Mucosa of gallbladder (tissue), 1 donor: ENCODE measurements at places on chromosomes 2 and 18. TPM values are rescaled to one million over a fixed set of nuclear protein-coding genes. Genes with fewer than 3 reads are reported as not detected.

Gene KIAA2012
- total RNA-seq: not detected

Gene HOXD8
- 1.7 TPM for total RNA-seq

Gene TRABD2A
- total RNA-seq: 0.52 TPM

Gene FAM124B
- 1.2 TPM for total RNA-seq

Gene DLX1
- total RNA-seq: 0.46 TPM

Gene ACVR1C
- total RNA-seq: 0.58 TPM

Gene RUFY4
- total RNA-seq: 0.17 TPM

Gene MOGAT1
- total RNA-seq: 102 TPM

Gene INHBB
- 1.1 TPM for total RNA-seq

Gene TMEM169
- 7.3 TPM for total RNA-seq

Gene IL36RN
- not detected for total RNA-seq

Gene ALKAL2
- total RNA-seq: 69.5 TPM

- DNase-seq: no peak
Observed at GRCh38 chr2:204726831-204727230, 181.6 kb downstream of the PARD3B start.

DNA sequence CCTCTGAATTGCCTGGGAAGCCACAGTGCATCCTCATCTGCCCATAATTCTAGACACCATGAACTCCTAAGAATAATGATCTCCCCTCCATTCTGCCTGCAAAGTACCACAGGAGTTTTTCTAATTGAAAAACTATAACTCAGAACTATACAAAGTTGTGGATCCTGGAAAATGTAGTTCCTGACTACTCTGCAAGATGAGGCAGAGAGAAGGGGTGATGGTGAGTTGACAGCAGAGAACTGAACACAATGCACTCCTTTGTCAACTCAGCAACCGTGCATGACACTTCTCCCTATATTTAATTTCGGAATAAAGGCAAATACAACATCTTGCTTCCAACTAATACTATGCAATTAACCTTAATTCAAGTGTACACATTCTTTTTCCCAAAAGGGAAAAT lies 471.1 kb upstream of the FAM98A start:
- no peak for DNase-seq

GRCh38 chr2:238428866-238429265 lies 2.1 kb downstream of the ASB1 start:
- no peak for DNase-seq

- no peak for DNase-seq
Observed at GRCh38 chr2:74831693-74832530, 2.0 kb upstream of the HK2 start.

DNA sequence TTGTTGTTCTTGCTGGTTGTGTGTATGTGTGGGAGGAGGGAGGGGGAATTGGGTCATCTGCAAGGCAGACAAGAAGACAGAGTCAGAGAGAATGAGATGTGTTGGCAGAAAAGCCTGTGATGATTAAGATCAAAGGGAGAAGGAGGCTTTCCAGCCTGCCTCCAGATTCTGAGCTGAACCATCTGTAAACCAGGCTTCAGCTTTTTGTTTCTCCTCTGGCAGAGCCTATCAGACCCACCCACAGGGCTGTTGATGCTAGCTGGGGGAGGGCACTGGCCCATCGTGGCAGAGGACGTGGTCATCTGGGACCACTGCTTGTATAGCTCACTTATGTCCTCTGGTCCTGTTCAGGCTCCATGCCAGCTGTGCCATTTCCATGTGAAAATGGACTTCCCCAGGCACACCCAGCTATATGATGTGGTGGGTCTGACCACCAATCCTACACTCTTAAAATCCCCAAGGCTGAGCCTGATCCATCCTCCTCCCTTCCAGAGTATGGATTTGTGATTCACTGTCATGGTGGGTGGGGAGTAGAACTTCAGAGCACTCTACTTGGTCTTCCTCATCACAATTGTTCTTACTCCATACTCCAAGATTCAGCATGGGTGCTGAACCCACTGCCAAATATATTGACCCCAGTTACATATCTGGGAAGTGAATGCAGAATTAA lies 27.8 kb upstream of the COL6A3 start:
- DNase-seq: no peak

DNA sequence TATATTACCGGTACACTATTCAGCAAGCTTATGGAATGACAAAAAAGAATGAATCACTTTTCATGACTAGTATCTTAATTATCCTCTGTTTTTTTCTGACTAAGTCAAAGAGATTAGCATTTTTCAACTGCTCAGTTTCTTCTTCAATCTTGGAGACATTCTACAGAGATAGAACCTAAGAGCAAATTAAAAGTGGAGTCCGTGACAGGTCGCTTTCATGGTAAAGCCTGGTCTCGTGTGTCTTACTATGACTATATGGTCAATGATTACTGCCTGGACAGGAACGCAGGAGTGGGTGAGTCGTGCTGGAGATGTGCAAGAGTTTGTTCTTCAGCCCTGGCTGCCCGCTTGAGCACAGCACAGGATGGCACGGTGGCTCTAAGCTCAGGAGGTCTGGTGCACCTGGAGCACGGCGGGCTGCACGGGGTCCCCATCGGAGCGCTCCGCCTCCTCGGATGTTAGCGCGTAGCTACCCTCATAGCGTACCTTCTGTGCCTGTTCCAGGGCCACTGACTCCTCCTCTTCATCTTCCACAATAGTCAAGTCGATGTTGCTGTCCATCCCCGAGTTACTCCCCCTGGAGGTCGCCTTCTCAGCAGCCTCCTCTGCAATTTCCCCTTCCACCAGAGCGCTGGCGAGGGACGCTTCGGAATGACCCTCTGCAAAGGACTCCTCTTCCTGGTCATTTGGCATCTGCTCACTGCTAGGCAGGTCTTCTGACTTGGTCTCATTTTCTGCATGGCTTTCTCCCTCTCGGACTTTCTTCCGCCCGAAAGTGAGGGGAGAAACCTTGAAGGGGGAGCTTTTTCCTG lies 11.1 kb downstream of the CAVIN2 start:
- no peak for DNase-seq

DNA sequence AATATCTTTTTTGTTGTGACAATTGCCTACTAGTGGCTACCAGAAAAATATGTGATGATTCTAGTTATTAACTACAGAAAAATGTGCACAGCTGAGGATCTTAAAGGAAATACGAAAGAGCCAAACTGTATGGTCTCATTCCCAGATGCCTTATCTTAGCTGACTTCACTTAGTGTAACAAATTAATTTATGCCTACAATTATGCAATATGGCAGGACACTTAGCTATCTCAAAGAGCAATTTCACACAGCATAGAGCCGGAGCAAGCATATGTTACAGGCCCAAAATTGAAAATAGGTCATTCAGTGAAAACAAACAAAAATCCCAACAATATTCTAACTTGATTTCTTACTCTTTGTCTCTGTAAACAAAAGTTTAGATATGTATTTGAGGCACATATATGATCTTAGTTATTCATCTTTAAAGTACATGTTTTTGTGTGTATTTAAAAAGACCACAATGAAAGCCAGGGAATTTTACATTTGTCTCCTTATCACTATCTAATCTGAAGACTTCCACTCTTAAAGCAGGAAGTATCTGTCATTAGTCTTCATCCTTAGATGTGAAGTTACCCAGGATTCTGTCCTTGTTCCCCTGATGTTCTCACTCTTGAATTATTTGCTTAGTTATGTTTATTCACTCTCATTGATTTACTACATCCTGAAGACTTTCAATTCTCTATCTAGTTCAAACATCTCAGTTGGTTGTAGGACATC lies 1579.0 kb upstream of the NXPH2 start:
- no peak for DNase-seq

DNA sequence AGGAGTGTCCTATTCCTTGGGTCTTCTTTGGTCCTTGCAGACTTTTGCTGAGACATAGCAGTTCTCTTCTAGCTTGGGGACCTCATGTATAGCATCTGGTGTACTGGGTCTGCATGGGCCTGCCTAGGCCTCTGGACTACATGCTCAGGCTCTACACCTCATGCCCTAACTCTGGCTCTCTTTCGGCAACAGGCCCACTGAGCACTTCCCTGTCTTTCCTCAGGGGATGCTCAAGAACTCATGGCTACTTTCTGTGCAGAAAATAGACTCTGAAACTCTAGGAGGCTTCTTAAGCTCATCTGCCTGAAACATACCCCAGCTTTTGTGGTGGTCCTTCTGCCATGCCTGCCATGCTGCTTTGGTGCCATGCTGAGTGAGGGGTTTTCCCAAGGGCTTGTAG lies 21.5 kb upstream of the CPS1 start:
- DNase-seq: no peak

GRCh38 chr2:121197369-121198091 lies 87.5 kb downstream of the TFCP2L1 start:
- peak; percentile 87 for DNase-seq

GRCh38 chr2:16012626-16013358 lies 72.4 kb downstream of the MYCN start:
- peak; percentile 59 for DNase-seq

- DNase-seq: no peak
Observed at GRCh38 chr2:76985387-76986136, 536.6 kb downstream of the LRRTM4 start.

DNA sequence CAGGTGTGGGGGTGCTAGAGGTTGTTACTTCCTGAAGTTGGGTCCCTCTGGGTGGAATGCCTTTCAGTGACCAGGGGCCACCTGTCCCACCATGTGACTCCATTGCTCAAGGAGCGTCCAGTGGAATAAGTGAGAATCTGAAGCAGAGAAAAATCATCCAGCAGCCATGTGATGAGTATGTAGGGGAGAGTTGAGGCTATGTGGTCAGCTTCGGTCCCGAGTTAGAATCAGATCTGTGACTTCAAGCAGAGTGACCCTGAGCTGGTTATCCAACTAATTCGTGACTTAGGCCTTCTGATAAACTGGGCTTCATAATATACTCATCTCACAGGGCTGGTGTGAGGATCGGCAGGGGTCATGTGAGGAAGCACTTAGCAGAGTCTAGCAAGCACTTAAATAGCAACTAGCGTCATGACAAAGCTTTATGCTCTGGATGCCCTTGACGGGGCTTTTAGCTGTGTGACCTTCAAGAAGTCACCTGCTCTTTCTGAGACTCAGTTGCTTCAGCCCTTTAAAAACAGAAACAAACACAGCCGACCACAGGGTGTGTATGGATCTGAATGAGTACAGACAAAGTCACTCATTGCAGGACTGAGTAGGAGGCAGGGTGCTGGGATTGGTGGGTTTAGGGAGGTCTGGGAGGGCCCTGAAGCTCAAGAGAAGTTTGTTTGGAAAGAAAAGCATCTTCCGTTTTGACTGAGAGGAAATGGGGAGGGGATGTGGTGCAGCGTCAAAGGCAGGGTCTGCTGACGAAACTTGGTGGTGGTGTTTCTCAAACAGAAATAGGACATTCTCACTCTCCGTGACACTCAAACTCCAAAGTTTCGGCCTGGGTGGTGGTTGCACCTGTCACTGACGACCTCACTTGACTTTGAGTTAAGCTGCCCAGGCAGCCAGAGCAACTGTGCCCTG lies 264.0 kb upstream of the CXCR4 start:
- peak; percentile 31 for DNase-seq

- DNase-seq: no peak
Observed at GRCh38 chr2:176421297-176422050, 152.2 kb downstream of the MTX2 start.

DNA sequence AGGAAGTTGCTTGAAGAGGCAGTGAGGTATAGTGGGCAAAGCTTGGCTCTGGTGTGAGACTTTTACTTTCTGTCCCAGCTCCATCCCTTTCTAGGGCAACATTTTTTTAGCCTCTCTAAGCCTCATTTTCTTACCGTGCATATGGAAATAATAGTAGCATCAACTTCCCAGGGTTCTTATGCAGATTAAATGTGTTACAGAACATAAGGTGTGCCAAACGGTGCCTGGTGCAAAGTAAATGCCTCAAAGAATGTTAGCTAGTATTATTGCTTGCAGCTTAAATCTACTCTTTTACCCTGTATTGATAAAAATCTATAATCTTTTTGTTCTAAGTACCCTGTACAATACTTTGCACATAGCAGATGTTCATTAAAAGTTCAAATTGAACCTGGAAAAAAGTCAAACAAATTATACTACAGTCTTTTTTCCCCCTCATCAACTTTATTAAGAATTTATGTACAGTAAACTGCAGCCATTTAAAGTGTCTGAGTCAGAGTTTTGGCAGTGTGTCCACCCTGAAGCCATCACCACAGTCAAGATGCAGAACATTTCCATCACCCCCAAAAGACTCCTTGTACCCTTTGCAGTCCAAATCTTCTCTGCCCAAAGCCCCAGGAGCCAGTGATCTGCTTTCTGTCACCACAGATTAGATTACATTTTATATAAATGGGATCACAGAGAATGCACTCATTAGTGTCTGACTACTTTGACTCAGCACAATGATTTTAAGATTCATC lies 10.6 kb downstream of the MAPRE2 start:
- no peak for DNase-seq

DNA sequence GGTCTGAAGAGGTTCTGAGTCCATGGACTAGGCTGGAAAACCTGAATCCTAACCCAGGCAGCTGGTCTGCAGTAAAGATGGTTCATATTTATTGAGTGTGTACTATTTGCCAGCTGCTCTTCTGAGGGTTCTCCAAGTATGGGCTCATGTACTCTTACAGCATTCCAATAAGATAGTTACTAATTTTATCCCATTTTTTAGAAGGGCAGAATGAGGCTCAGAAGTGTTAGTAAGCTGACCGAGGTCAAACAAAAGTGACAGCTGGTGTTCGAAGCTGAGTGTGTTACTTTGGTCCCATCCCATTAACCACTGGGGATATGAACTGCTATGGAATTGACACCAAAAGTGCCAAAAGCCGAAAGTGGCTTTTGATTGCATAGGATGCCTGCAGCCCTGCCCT lies 76.9 kb downstream of the CABLES1 start:
- DNase-seq: no peak

GRCh38 chr18:4125627-4126230 lies 329.4 kb downstream of the DLGAP1 start:
- DNase-seq: no peak

DNA sequence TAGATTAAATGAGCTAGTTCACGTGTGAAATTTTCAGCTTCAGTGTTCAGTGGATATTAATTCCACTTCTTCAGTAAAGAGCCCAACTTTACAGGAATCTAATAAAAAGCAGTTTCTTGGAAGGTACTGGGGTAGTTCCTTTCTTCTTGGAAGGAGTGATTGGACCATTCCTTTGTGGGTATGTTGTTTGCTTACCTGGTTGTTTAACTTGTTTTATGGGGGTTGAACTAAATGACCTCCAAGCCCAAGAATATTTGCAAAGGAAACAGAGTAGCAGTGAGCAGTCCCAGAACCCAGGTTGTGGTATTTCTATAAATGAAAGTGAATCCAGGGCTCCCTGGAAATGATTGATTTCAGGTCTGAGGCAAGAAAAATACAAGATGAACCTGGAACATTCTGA lies 31.4 kb downstream of the KCNJ13 start:
- DNase-seq: no peak

- no peak for DNase-seq
Observed at GRCh38 chr2:231672617-231673347, 35.5 kb upstream of the PTMA start.

DNA sequence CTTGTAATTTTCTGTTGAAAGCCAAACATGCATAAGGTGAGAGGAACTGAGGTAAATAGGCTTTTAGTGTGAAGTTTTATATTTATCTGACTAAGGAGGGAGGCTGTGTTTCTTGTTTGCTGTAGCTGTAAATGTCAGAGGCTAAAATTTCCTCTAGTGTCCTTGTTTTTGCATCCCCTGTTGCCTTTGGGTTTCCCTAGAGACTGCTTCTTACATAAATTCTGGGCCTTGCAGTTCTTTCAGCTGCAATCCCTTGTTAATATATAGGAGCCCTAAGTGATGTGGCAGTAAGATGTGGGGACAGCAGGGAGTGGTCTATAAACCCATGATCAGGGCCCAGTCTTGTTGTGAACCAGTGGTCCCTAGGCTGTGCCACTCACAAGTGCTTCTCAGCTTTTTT lies 7.5 kb upstream of the IMP4 start:
- no peak for DNase-seq
